ENCODE measurements at places on chromosomes 13 and 19. TPM values are rescaled to one million over a fixed set of nuclear protein-coding genes. Genes with fewer than 3 reads are reported as not detected.

Gene AMER2
- not detected for total RNA-seq

Gene ZNF837
- 1.1 TPM for total RNA-seq

Gene DHX34
- 11.7 TPM for total RNA-seq

Gene CDC42EP5
- total RNA-seq, result not detected

Gene COX7A1
- total RNA-seq, result not detected

Gene STOML3
- total RNA-seq, result not detected

- no peak for DNase-seq
- no peaks in the 10 kb centered on the region for H3K4me1 ChIP-seq
- no peak overlapping the region for H3K4me3 ChIP-seq
- H3K27ac ChIP-seq, result no peak overlapping the region
- no peaks in the 10 kb centered on the region for H3K27me3 ChIP-seq
- H3K36me3 ChIP-seq, result no peaks in the 10 kb centered on the region
Observed at GRCh38 chr13:52905701-52906100, 57.3 kb upstream of the PCDH8 start.

DNA sequence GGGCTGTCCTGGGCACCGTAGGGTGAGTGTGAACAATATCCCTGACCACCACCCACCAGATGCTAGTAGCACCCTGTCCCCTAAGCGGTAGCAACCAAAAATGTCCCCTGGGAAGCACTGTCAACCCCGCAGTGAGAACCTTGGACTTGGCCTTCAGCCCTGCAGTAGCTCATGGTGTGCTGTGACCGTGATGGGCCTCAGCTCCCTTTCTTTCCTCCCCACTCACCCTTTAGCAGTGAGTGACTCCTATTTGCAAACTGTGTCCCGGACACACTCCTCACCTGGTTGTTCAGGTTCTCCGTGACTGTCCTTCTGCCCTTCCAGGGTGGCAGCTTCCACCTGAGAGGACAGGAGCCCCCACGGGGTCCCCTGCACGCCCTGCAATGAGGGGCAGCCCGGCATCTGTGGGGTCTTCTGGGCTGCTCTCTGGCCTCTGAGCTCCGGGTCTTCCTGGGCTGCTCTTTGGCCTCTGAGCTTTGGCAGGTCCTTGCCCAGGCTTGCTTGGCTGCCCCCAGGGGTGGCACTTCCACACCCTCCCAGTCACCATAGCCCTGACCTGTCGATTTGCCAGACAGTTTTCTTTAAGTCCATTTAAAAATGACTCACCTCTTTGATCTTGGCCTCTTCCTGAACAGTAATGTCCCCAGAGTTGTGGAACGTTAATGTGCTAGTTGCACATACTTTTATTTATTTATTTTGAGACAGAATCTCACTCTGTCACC is 3.8 kb downstream of the KDM4B start:
- H3K27me3 ChIP-seq, result no peaks in the 10 kb centered on the region
- no peak for DNase-seq
- peaks cover 8% of the 10 kb centered on the region for H3K36me3 ChIP-seq
- peaks cover 29% of the 10 kb centered on the region for H3K4me1 ChIP-seq
- H3K27ac ChIP-seq, result no peak overlapping the region

DNA sequence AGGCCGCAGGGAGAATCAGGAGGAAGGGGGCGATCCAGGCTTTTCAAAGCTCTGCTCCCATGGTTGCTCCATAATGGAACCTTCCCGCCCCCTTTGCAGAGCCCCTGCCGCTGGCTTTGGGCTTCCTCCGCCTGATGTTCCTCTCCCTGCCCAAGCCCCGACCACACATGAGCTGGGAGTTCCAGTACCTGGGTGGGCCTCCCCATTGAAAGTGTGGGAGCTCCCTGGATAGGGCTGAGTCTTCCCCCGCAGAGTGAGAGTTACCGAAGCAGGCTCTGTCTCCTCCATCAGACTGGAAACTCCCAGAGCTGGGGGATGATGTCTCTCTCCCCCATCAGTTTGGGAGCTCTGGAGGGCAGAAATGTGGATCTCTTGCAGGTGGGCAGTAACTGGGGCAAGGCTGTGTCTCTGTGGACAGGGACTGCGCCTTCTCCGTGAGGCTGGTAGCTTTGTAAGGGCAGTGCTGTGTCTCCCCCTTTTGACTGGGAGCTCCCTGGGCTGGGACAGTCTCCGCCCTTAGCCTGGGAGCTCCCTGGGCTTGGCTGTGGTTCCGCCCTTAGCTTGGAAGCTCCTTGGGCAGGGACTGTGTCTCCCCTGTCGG is 722 bp downstream of the DCAF15 start:
- peaks cover 16% of the 10 kb centered on the region for H3K4me1 ChIP-seq
- peak overlapping the region; percentile 79 for H3K4me3 ChIP-seq
- no peaks in the 10 kb centered on the region for H3K27me3 ChIP-seq
- DNase-seq, result no peak
- H3K27ac ChIP-seq, result peak overlapping the region; percentile 85

DNA sequence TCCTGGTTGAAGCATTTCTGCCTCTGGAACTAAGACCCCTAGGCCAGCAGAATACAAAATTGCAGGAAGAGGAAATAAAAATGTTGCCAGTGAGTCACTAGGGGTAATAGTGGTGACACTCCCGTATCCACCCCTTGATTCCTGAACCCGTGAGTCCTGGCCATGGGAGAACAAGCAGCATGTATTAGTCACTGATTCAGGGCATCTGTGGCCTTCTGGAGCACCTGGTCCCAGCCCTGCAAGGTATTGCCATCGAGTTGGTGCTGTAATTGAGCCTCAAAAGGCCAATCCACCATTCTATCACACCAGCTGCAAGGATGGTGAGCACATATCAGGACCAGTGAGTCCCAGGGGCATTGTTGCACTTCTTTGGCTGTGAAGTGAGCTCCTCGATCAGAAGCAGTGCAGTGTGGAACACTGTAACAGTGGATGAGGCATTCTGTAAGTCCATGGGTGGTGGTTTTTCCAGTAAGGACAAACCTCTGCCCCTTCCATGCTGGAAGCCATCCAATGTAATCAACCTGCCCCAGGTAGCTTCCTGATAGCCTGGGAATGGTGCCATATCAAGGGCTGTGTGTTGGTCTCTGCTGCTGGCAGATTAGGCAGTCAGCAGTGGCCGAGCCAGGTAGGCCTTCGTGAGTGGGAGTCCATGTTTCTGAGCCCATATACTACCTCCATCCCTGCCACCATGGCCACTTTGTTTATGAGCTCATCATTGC is 39.6 kb downstream of the C1QTNF9 start:
- H3K27me3 ChIP-seq, result peaks cover 2% of the 10 kb centered on the region
- H3K36me3 ChIP-seq, result no peaks in the 10 kb centered on the region
- no peak overlapping the region for H3K4me3 ChIP-seq
- no peak overlapping the region for H3K27ac ChIP-seq
- no peaks in the 10 kb centered on the region for H3K4me1 ChIP-seq
- DNase-seq, result no peak

- peaks cover 10% of the 10 kb centered on the region for H3K4me1 ChIP-seq
- no peaks in the 10 kb centered on the region for H3K27me3 ChIP-seq
- no peak overlapping the region for H3K27ac ChIP-seq
- peaks cover 11% of the 10 kb centered on the region for H3K36me3 ChIP-seq
Observed at GRCh38 chr13:99489028-99489427, 12.2 kb upstream of the TM9SF2 start.

DNA sequence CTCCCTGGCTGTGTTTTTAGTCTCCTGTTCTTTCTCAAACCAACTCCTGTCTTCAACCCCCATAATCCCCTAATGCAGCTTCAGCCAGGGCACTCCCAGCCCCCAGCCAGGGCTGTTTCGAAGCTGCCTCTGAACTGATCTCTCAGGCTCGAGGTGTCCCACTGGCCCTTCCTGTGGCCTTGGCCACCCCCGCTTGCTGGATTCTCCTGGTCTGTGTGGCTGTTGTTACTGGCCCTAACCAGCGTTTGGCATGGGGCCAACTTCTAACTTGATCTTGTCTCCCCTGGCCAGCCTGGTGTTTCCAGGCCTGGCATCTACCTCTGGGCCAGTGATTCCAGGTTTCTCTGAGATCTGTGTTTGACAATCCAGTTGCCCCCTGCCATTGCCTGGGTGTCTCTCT is 11.0 kb downstream of the XAB2 start:
- no peak overlapping the region for H3K4me3 ChIP-seq
- no peak overlapping the region for H3K27ac ChIP-seq
- no peaks in the 10 kb centered on the region for H3K27me3 ChIP-seq
- DNase-seq, result no peak
- H3K36me3 ChIP-seq, result peaks cover 33% of the 10 kb centered on the region
- no peaks in the 10 kb centered on the region for H3K4me1 ChIP-seq

DNA sequence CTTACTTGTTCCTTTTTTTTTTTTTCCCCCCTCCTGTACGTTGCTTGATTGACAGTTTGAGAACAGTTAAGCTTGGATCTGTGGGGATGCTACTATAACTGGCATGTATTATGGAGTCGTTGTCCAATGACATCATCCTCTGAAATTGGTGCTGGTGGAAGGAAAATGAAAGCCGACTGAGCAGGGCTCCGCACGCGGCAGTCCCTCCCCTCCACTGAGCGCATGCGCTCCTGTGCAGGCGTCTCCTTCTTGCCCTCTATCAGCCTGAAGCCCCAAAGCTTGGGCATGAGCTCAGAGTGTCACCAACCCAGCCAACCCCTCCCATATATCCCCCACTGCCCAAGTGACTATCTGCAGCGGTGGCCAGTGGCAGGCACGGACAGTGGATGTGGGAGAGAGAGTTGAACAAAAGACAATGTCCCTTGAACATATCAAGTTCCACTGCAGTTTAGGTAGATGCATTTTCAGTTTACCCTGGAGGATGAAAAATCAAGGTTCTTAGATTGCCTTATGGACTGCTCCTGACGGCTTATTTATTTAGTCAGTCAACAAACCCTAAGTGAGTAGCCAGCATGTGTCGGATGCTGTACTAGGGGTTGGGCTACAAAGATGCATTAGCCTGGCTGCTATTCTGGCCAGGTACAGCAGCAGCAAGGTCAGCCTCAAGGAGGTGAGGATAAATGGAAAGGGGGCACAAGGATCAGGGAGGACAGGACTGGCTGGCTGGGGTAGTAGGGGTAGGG is 20.8 kb downstream of the MBNL2 start:
- H3K4me3 ChIP-seq, result no peak overlapping the region
- H3K4me1 ChIP-seq, result peaks cover 8% of the 10 kb centered on the region
- H3K27me3 ChIP-seq, result no peaks in the 10 kb centered on the region
- H3K36me3 ChIP-seq, result no peaks in the 10 kb centered on the region

DNA sequence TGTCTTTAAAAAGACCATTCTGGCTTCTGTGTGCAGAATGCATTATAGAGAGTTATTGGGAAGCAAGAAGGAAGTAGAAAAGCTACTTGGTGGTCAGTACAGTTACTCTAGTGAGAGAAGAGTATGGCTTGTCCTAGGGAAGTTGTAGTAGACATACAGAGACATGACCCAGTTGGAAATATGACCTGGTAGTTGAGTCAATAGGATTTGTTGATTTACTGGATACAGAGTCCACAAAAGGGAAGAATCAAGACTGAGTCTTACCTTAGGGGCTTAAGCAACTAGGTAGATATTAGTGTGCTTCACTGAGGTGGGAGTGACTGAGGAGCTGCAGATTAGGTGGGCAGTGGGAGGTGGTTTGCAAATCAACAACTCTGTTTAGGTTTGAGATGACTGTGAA is 48.8 kb downstream of the RASL11A start:
- DNase-seq, result no peak
- H3K4me3 ChIP-seq, result no peak overlapping the region
- peaks cover 21% of the 10 kb centered on the region for H3K27me3 ChIP-seq
- no peak overlapping the region for H3K27ac ChIP-seq

DNA sequence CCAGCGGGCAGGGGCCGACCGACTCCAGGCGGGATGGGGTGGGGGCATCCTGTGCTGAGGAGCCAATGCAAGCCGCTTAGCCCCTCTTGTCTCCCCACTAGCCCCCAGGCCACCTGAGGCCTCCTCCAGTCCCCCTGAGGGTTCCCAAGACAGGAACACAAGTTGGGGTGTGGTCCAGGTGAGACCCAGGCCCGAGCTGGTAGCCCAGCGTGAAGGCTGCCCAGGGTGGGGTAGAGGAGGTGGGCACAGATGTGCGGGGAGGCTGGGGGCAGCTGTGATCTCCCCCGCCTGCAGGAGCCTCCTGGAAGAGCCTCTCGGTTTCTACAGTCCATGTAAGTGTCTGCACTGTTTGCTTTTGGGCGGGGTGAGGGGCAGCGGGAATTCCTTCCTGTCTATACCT is 10.4 kb downstream of the TLE6 start:
- H3K4me1 ChIP-seq, result no peaks in the 10 kb centered on the region
- no peaks in the 10 kb centered on the region for H3K36me3 ChIP-seq
- H3K4me3 ChIP-seq, result no peak overlapping the region

GRCh38 chr19:30086916-30087315 is 144.9 kb downstream of the URI1 start:
- H3K27me3 ChIP-seq, result no peaks in the 10 kb centered on the region
- no peak overlapping the region for H3K4me3 ChIP-seq
- H3K4me1 ChIP-seq, result no peaks in the 10 kb centered on the region
- no peaks in the 10 kb centered on the region for H3K36me3 ChIP-seq
- no peak for DNase-seq
- H3K27ac ChIP-seq, result no peak overlapping the region

GRCh38 chr19:16296713-16297112 is 27.9 kb upstream of the KLF2 start:
- H3K4me1 ChIP-seq, result no peaks in the 10 kb centered on the region
- H3K36me3 ChIP-seq, result no peaks in the 10 kb centered on the region
- DNase-seq, result no peak
- no peak overlapping the region for H3K4me3 ChIP-seq

GRCh38 chr19:1290703-1291651 is 5.3 kb downstream of the EFNA2 start:
- no peak overlapping the region for H3K27ac ChIP-seq
- H3K4me3 ChIP-seq, result no peak overlapping the region
- H3K4me1 ChIP-seq, result peaks cover 16% of the 10 kb centered on the region
- no peak for DNase-seq
- H3K36me3 ChIP-seq, result no peaks in the 10 kb centered on the region
- H3K27me3 ChIP-seq, result no peaks in the 10 kb centered on the region

GRCh38 chr19:2140138-2140569 is 11.2 kb downstream of the AP3D1 start:
- no peak overlapping the region for H3K27ac ChIP-seq
- no peak overlapping the region for H3K4me3 ChIP-seq
- H3K27me3 ChIP-seq, result no peaks in the 10 kb centered on the region
- DNase-seq, result no peak

Data from CD4-positive, CD25-positive, alpha-beta regulatory T cell (primary cell).